GM03348 (cell line): ENCODE measurements at places on chromosomes 16 and 17.

GRCh38 chr17:47205419-47205963 lies 3.7 kb upstream of the MYL4 start:
- peak; percentile 71 for DNase-seq

DNA sequence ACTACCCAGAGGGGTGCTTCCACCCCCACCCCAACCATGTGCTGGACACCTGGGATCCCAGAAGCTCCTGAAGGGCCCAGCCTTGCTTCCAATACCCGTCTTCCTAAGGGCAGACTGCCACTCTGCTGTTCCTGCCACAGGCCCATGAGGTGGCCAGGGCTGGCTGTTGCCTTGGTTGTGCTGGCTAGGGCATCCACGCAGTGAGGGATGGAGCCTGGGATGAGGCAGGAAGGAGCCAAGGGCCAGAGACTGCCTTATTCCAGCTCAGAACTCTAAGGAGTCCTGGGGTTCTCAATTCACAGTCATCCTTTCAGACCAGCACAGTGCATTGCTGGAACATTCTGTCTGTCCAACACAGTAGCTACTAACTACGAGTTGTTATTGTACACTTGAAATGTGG lies 37.8 kb downstream of the BCO1 start:
- no peak for DNase-seq

DNA sequence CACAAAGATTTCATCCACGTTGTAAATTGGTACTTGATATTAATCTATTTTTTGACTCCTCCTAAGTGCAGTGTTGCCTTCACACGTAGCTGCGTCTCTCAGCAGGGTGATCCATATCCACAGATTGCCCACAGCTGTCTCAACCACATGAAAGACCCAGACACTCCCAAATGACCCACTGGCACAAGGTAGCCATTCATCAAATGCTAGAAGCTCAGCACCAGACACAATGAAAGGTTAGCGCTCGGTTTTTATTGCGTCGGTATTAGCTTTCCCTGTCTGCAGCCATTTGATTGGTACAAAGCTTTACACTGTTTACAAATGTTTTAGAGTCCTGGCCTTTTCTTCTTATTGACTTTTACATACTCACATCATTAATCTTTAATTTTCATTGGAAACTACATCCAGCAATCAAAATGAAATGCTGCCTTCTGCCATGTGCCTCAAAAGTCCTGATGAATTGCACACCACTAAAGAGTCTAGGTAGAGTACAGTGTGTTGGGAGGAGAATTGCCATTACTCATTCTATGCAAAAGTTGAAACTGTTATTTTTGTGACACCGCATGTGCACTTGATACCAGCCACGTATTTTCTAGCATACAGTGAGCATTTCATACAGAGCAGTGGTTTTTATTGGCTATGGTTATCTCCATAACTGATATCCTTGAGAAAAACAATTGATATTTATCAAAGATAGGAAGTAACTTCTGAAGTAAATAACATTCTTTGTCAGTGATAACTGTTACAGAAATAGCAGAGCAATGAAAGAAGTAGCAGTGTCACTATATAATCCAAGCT lies 127.3 kb upstream of the NUDT7 start:
- DNase-seq, result no peak

GRCh38 chr16:23244122-23244521 lies 58.0 kb upstream of the SCNN1B start:
- DNase-seq, result no peak

GRCh38 chr17:81406117-81406953 lies 11.1 kb downstream of the BAHCC1 start:
- no peak for DNase-seq

DNA sequence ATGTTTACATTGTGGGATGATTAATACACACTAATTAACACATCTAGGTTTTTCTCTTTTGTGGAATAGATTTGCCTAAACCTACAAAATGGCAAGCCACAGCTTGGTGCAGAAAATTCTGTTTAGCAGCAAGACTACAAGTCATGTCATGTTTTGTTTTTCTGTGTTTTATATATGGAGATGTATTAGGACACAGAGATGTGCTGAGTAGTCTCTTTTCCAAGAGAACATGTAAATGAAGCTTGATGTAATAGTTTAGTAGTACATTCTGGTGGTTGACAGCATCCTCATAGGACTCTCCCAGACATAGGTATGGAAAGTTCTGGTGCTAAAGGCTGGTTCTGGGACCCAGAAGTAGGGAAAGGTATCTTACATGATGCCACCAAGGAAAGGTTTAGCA lies 1345.4 kb downstream of the CDH11 start:
- no peak for DNase-seq

DNA sequence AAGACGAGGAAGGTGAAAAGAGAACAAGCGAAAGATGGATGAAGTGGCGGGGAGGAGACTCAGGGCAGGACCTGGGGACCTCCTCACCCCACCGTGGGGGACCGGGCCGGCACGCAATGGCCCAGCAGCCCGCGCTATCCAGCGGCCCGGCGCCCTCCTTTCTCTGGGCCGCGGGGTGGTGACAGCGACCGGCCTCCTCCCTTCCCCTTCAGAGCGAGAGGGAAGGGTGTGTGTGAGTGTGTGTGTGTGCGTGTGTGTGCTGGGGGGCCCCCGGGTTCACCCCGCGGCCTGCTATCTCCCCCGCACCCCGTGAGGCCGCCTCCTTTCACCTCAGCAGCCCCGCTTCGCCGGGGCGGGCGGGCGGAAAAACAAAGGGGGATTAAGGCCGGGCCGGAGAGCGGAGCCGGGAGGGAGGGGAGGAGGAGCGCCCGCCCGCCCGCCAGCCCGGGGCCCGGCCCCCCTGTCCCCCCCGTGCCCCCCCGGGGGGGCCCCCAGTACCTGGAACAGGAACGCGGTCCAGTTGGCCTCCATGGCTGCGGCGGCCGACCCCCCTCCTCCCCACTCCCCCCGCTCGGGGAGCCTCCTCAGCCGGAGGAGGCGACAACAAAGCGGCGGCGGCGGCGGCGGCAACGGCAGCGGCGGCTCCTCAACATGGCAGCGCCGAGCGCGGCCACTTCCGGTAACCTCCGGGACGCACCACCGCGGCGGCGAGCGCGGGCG lies at the start of gene VEZF1:
VEZF1 (minus strand) TSS at position 674 of the 720 bp plus-strand sequence; CDS start at position 531, 143 bp downstream.
- peak; percentile 89 for DNase-seq
